ENCODE measurements at places on chromosomes 5 and 9.

DNA sequence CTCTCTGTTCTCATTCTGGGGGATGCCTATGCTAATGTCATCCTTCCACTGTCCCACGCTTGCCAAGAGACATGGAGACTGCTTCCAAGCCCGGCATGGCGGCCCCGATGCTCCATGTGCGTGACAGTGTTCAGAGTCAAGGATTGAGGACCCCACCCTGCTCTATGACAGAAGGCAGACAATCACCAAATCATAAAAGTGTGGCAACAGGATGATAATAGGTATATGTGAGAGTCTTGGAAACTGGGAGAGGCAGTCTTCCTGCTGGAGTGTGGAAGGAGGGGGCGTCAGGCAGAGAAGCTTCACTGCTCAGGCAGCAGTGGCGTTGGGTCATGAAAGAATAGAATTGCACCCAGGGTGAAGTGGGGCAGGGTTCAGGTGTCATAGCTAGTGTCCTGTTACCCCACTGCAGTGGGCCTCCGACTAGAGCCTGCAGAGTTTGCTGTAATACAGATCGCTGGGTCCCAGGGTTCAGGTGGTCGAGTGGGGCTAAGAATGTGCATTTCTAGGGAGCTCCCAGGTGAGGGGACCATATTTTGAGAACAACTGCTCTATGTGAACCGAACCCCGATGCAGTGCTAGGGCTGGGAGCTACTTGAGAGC, 12.5 kb upstream of the GADD45G start:
- DNase-seq = no peak

DNA sequence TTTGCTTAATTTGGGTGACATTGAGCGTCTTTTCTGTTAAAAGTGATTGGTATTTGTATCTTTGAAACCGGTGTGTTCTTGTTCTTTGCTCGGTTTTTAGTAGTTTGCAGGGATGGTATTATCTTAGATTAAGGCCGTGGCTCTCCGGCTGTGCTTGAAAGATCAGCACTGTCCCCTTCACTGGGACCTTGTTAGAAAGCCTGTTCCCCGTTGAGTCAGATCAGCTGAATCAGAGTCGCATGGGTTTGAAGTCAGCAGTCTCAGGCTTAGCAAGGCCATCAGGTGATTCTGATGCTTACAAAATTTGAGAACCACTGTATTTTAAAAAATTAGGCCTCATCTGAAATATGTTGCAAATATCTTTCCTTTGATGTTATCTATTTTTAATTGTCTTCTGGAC, 5.0 kb downstream of the DIRAS2 start:
- DNase-seq = no peak

GRCh38 chr5:173163219-173163618, 18.9 kb downstream of the BNIP1 start:
- no peak for DNase-seq

DNA sequence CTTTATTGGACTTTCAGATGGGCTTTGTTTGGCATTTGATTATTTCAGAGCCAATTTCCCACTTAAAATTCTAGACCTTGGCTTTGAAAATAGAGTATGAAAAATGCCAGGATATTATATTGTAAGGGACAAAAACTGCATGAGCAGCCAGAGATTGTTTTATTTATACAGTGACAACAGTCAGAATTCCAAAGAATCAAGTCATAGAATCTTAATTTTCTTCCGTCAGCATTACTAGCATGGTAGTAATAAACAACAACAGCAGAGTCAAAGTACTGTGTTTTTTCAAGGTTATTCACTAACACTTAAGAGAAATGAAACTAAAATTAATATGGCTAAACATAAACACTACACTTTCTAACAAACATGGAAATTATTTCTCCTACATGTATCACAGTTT, 52.2 kb downstream of the MLLT3 start:
- no peak for DNase-seq

DNA sequence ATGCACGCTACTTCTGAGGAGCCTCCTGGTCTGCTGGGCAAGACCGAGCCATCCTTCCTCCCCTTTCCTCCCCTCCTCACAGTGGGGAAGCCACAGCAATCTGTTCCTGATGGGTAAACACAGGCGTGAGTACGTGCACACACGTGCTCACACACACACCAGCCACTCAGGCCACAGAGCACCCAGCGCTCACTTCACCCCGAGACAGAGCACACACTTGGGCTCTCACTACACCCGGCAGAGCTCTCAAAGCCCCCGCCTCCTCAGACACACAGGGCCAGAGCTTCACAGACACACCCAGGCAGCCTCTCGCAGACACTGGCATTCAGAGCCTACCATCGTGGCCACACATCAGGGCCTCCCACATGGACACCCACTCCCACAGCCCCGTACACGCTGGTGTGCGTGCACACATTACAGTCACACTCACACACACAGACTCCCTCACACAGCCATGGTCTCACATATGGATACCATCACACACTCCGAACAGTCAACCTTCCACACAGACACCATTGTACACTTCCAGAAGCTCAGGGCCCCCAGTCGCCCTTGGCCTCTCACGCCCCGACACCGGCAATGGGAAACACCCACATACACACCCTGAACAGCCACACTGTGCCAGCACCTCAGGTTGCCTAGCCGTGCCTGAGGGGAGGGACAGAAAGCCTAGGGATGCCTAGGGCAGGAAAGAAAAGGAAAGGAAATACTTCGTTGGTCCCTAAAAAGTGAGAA, 13.5 kb downstream of the CNTFR start:
- DNase-seq = no peak
